ENCODE measurements at places on chromosomes 3 and 15.

DNA sequence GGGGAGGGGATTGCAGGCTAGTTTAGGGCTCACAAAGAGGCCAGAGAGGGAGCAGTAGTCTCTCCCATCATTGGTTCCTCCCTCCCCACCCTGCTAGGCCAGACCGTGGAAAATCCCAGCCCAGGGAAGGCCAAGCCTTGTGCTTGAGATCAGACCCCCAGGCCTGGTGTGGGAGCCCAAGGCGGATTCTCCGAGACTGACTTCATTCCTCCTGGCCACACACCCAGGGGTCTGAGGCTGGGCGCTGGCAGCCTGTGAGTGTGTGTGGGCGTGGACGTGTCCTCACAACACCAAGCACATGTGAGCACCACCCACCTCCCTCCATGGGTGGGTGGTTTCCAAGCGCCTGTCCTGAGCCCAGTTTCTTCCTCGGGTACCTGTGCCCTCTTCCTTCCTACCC is 4.1 kb downstream of the LOXL1 start:
- DNase-seq: no peak

DNA sequence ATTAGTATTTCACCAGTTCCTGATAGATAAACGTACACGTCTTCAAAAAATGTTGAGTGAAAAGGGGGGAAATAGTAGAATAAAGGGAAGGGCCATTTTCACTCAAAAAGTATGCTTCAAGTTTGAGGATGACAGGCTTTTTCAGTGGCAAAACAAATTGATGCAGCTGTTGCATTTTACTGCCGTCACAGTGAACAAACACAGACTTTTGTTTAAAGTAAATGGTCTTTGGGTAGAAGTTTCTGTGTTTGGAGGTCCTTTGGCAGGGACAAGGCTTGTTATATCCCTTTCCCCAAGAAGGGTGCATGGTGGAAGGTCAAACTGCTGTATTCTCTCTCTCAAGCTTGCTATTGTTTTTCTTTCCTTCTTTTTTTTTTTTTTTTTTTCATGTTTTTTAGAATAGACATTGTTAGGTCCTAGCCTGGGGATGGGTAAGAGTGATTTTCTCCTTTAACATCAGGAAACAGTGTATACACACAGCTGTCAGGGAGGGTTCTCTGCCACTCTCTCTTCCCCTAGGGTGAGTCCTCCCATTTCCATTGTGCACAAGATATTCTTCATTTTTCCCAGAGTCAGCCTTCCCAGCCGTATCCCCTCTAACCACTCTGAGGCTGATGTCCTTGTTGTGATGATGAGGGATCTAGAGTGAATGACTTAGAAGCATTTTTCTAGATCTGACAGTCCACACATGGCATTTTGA is 6.6 kb upstream of the SUCNR1 start:
- no peak for DNase-seq

DNA sequence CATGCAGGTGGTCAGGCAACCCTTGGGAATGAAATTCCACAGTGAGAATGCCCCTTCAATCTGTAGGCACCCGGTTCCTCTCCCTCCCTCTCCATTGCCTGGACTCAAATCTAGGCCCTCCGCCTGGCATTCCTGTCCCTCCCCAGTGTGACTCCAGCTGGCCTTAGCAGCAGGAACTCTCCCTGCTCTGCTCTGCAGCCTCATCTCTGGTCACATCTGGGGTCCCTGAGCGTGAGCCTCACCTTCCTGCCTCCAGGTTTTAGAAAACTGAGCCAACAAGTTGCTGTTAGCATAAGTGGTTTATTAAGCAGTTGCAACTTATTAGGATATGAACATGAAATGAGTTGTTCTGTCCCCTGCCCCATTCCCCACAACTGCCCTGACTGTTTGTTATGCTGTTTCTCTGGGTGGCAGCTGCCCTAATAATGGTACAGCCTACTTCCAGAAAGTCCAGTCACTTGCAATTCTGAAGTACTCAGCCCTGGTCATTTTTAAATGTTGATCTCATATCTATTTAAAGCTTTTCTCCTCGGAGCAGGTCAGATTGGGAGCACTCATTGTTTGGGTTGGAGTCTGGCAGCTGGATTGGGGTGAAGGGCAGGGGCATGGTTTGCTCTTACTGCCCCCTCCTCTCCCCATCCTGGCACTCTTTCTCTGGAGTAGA is 63.0 kb upstream of the ANKRD34C start:
- DNase-seq: no peak

GRCh38 chr3:144429719-144430121 is 458.1 kb downstream of the DIPK2A start:
- no peak for DNase-seq

DNA sequence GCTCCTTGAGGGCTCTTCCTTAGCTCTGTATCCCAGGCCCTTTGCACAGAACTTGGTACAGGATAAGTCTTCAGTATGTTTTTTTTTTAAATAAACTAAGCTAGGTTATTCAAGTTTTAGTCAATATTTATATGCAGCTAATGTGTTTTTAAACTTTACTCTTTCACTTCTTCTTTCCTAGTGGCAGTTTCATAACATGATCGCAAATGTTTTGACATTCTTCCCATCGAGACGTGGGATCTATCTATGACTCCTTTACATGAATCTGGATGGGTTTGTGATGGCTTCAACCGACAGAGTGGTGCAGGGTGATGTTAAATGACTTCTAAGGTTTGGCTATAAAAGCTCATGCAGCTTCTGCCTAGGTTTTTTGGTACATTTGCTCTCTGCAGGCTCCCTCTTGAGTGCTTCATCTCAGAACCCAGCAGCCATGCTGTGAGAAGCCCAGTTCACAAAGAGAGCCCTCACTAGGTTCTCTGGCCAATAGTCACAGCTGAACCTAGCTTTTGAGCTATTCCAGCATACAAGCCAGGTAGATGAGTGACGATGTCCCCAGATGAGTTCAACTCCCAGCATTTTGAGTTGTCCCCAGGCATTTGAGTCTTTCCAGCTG is 13.5 kb upstream of the MECOM start:
- no peak for DNase-seq

DNA sequence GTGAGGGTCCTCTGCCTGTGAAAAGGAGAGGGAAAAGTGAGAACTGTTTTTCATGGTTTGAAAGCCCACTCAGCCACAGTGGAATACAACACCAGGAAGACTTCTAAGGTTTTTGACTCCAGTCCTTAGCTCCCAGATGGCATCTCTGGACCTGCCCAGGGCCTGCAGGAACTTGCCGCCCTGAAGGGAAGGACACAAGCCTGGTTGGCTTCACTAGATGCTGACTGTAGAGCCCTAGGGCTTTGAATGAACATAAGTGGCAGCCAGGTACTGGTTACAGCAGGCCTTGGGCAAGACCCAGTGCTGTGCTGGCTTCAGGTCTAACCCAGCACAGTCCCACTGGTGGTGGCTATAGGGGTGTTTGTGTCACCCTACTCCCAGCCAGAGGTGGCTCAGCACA is 21.3 kb upstream of the TMEM266 start:
- DNase-seq: no peak

DNA sequence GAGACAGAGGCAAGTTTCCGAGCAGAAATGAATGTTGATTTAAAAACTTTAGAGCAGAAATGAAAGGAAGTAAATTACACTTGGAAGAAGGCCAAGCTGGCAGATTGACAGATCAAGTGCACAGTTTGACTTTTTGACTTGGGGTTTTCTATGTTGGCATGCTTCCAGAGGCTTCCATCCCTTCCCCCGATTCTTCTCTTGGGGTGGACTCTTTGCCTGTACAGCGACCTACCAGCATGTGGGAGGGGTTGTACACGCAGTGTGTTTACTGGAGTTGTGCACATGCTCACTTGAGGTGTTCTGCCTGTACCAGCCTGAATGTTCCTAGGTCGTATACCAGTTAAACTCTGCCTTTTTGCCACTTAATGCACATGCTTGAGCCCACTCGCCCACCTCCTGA is 701.5 kb upstream of the GBE1 start:
- DNase-seq: no peak

DNA sequence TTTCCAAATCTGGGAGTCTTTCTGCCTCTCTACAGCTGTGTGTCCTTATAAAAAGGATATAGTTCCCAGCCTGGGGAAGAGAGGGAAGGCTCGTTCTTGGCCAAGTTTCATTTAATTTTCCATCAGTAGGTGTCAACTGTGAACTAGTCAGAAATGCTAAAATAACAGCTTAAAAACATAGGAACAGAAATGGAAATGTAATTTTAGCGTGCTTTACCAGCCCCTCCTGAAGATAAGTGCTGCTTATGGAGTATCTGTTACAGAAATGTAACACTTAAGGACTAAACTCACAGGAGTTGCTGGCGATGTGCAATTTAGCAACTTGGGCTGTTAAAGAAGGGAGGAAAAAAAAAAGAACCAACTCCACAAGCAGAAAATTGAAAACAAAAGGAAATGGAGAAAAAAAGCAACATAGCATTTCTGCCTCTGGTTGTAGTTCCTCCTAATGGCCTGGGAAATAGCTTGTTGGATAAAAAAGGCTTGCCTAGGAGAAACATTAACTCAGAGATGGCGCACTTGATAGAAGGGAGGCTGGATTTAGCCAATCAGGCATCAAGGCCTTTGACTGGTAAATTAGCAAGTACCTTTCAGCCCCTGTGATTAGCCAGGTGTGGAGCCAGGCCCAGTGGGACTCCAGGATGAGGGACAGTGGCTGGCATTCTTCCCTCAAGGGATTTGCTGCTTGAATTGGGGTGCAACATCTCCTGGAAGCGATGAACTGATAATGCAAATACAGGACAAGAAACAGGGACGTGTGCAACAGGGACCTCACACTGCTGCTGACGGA is 84.3 kb downstream of the RPLP1 start:
- no peak for DNase-seq

GRCh38 chr15:47955021-47955420 is 165.8 kb upstream of the SLC24A5 start:
- no peak for DNase-seq

- no peak for DNase-seq
Observed at GRCh38 chr3:48621461-48621869, at the start of gene TMEM89. Gene TMEM89, minus strand, starts transcription at chr3:48621769. Its CDS starts 13 bp downstream, at chr3:48621756.

GRCh38 chr3:105368566-105369499 is 2.1 kb downstream of the ALCAM start:
- peak; percentile 37 for DNase-seq

DNA sequence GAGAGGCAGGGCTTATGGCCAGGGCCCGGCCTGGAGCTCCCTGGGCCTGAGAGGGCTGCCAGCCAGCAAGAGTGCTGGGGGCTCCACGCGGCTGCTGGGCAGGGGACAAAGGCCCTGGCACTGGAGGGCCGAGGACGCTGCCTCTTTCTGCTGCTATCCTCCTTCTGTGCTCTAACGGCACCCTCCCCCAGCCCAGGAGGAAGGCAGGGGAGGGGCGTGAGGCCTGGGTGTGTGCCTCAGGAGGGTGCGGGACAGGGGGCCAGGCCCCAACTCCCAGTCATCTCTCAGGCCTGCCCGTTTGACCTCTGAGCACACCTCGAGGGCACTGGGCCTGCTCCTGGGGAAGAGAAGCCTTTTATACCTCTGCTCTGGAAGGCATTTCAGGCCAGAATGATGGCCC is 115.5 kb downstream of the ADCY5 start:
- DNase-seq: no peak

DNA sequence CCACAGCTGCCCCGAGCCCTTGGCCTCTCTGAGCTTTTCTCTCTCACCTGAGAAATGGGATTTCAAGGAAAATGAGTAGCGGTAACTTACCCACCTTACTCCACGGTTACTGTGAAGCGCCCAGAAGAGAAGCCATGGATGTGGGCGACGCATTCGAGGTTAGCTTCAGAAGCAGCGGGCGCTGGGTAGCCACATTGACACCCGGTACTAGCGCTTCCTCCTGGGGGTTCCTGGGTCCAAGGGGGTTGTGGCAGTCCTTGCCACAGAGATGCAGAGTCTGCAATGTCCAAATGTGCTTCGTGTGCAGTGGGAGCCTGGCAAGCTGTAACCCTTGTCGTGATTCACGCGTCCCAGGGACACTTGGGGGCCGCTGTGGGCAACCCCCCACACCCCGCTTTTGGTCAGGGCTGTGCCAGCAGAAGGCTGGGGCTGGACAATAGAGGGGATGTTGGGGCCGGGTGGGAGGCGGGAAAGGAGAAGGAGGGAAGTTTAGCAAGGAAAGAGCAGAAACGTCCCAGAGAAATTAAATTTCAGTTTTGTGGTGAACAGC is 41.4 kb upstream of the FURIN start:
- no peak for DNase-seq

GRCh38 chr3:54572197-54572895 is 355.5 kb downstream of the LRTM1 start:
- no peak for DNase-seq

DNA sequence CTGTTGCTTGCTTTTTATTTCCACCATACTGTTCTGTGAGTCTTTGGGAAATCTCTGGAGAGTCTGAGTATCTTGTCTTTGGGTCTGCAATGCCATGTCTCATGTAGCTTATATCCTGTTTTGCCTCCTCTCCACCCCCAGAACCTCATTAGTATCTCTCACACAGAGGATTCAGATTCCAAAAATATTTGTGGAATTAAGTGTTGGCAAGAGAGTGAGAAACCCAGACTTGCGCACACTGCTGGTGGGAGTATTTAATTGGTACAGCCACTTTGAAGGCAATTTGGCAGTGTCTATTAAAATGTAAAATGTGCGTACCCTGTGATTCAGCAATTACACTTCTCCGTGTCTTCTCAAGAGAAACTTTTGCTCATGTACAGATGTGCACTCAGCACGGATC is 68.6 kb downstream of the ZNF621 start:
- DNase-seq: no peak

DNA sequence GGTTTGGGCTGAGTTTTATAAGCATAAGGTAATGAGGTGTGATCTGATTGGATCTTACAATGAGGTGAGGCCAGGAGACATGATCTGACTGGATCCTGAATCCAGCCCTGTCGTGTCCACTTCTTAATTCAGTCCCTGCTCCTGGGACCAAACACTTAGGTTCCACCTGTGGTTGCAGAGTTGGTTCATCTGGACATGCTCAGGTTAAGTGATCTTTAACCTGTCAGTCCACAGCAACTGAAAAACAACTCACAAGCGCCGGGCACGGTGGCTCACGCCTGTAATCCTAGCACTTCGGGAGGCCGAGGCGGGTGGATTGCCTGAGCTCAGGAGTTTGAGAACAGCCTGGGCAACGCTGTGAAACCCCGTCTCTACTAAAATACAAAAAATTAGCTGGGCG is 679.3 kb upstream of the ALCAM start:
- DNase-seq: no peak

DNA sequence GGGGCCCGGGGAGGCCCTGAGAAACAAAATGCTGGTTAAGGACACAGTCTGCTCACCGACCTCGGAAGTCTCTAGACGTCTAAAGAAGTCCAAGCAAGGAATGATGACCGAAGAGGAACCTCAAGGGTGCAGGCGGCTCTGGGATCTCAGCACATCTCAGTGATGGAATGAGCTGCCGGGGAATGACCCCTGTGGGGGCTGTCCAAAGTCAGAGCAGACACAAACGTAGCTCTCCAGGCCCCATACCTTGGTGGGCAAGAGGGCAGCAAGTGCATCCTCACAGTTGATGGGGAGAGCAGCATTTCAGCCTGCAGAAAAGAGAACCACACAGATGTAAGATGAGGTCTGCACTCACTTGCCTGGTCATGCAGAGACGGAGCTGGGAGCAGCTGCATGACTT is 129.1 kb downstream of the IGF1R start:
- no peak for DNase-seq
